ENCODE measurements at places on chromosomes 12 and 14. TPM values are rescaled to one million over a fixed set of nuclear protein-coding genes. Genes with fewer than 3 reads are reported as not detected.

- H3K27ac ChIP-seq = no peak overlapping the region
- H3K4me3 ChIP-seq = no peak overlapping the region
- DNase-seq = no peak
- no peaks in the 10 kb centered on the region for H3K4me1 ChIP-seq
- H3K27me3 ChIP-seq = no peaks in the 10 kb centered on the region
These were observed 706.9 kb upstream of the STXBP6 start for GRCh38 chr14:25756876-25757275.

C14orf39 gene
- total RNA-seq = not detected

DNA sequence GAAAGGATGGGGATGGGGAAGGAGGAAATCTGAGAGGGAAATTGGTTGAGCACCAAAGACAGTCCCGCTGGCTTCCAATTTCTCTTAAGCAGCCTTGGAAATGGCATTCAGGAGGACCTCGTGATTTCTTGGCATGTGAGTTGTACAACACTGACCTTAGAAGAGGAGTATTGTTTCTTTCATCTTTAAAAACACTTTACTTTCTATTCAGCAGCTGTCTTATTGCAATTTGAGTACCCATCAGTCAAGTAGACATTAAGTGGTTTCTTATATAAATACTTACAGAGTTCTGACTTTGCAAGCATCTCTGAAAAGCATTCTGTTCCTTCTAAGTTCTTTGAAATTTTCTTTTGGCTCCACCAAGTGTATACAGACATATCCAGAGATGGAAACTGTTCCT lies 83.2 kb downstream of the LMNTD1 start:
- no peaks in the 10 kb centered on the region for H3K27me3 ChIP-seq

- H3K27me3 ChIP-seq = no peaks in the 10 kb centered on the region
- no peaks in the 10 kb centered on the region for H3K36me3 ChIP-seq
- no peak overlapping the region for H3K4me3 ChIP-seq
- no peaks in the 10 kb centered on the region for H3K4me1 ChIP-seq
- no peak for DNase-seq
These were observed 22.4 kb downstream of the CALM1 start for GRCh38 chr14:90419200-90419599.

DNA sequence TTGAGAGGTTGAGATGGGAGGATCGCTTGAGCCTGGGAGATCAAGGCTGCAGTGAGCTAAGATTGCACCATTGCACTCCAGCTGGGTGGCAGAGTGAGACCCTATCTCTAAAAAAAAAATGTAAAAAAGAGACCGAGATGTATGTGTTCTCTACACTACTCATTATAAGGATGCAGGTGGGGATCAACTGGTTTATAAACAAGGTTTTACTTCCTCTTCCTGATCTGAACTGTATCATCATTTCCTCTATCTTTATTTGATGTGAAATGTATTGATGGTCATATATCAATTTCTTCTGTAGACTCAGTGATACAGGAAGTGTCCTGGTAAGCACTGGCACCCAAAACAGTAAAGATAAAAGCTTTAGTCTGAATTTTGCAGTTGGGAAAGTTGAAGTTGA lies 20.1 kb upstream of the USP44 start:
- no peaks in the 10 kb centered on the region for H3K27me3 ChIP-seq
- no peak overlapping the region for H3K4me3 ChIP-seq
- no peak for DNase-seq

DNA sequence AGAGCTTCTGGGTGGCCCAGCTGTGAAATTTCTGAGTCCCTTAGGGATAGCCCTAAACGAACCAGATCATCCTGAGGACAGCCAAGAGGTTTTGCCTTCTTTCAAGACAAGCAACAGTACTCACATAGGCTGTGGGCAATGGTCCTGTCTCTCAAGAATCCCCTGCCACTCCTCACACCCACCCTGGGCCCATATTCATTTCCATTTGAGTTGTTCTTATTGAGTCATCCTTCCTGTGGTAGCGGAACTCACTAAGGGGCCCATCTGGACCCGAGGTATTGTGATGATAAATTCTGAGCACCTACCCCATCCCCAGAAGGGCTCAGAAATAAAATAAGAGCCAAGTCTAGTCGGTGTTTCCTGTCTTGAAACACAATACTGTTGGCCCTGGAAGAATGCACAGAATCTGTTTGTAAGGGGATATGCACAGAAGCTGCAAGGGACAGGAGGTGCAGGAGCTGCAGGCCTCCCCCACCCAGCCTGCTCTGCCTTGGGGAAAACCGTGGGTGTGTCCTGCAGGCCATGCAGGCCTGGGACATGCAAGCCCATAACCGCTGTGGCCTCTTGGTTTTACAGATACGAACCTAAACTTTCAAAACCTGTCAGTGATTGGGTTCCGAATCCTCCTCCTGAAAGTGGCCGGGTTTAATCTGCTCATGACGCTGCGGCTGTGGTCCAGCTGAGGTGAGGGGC lies 38.9 kb downstream of the DAD1 start:
- no peaks in the 10 kb centered on the region for H3K27me3 ChIP-seq
- peaks cover 31% of the 10 kb centered on the region for H3K4me1 ChIP-seq
- peak overlapping the region; percentile 43 for H3K27ac ChIP-seq
- no peaks in the 10 kb centered on the region for H3K36me3 ChIP-seq

DNA sequence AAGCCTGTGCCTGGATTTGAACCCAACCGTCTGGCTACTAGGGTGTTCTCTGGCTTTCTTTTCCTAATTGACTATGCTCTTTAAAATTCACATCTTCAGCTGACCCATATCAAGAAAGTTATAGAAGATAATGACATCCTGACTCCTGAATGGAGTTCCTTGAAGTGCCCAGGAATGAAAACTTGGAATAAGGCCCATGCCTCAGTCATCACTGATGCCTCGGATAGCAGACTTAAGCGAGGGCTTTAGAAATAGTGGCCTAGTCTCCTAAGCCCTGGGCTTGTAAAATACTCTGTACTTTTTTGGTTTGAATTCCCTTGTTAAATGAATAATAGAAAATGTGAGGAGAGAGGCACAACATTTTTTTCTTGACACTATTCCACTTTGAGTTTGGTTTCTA lies 39.0 kb downstream of the CHST11 start:
- no peak for DNase-seq
- no peak overlapping the region for H3K27ac ChIP-seq
- no peaks in the 10 kb centered on the region for H3K4me1 ChIP-seq
- no peak overlapping the region for H3K4me3 ChIP-seq

CMA1 gene
- not detected for total RNA-seq

GRCh38 chr14:68113343-68113930 lies 293.9 kb downstream of the RAD51B start:
- no peaks in the 10 kb centered on the region for H3K36me3 ChIP-seq
- no peak overlapping the region for H3K4me3 ChIP-seq
- no peaks in the 10 kb centered on the region for H3K4me1 ChIP-seq
- DNase-seq = no peak
- H3K27ac ChIP-seq = no peak overlapping the region

GRCh38 chr14:99916091-99916383 lies 122.8 kb downstream of the EML1 start:
- H3K27me3 ChIP-seq = no peaks in the 10 kb centered on the region
- no peak overlapping the region for H3K27ac ChIP-seq
- H3K4me3 ChIP-seq = no peak overlapping the region
- DNase-seq = no peak
- no peaks in the 10 kb centered on the region for H3K4me1 ChIP-seq

DNA sequence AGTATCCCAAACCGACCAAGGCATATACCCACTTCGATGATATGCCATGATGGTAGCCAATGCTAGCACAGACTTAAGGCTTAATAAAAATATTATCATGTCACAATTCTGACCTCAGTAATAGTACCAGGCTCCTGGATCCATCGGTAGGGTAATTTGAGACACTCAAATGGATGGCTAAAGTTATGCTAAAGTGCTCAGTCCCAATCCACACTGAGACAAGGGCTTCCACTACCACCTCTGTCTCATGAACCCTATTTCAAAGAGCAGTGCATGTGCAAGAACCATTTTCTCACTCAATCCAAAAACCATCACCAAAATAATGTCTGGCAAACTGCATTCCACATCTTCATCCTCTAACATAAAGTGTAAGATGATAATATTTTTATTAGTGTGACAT lies 122.4 kb upstream of the KRR1 start:
- H3K4me1 ChIP-seq = peaks cover 25% of the 10 kb centered on the region
- H3K4me3 ChIP-seq = no peak overlapping the region
- H3K27ac ChIP-seq = peak overlapping the region; percentile 33
- H3K36me3 ChIP-seq = no peaks in the 10 kb centered on the region

DNA sequence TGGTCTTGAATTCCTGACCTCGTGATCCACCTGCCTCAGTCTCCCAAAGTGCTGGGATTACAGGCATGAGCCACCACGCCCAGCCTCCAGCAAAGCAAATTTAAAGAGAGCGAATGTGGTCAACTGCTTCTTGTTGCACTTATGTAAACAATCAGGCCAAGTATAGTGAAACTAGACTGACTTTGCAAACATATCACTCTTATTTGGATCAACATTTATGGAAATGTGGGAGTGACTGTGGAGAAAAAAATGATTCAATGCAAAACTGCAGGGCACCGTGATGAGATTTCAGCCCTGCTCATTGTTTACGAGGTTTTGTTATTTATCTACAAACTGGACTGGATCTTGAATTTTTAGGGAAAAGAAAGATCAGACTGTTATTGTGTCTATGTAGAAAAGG lies 28.1 kb downstream of the TMEM121 start:
- no peak for DNase-seq
- H3K27me3 ChIP-seq = no peaks in the 10 kb centered on the region
- H3K4me1 ChIP-seq = peaks cover 9% of the 10 kb centered on the region
- H3K36me3 ChIP-seq = no peaks in the 10 kb centered on the region

DNA sequence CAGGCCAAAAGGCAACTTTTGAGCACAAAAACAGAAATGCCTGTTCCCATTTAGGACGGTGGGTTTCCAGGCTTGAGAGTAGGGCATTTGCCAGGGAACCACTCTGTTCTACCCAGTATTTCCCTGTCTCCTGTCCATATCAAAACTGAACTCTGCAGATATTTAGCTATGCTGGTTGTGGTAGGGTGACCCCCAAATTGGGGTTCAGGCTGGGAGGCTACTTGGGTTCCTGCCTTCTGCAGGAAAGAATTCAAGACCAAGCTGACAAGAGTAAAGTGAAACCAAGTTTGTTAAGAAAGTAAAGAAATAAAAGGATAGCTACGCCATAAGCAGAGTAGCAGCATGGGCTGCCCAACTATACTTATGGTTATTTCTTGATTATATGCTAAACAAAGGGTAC lies 3.6 kb upstream of the BLTP3B start:
- DNase-seq = no peak
- no peaks in the 10 kb centered on the region for H3K36me3 ChIP-seq
- H3K4me1 ChIP-seq = peaks cover 17% of the 10 kb centered on the region
- no peak overlapping the region for H3K4me3 ChIP-seq
- H3K27ac ChIP-seq = no peak overlapping the region

DNA sequence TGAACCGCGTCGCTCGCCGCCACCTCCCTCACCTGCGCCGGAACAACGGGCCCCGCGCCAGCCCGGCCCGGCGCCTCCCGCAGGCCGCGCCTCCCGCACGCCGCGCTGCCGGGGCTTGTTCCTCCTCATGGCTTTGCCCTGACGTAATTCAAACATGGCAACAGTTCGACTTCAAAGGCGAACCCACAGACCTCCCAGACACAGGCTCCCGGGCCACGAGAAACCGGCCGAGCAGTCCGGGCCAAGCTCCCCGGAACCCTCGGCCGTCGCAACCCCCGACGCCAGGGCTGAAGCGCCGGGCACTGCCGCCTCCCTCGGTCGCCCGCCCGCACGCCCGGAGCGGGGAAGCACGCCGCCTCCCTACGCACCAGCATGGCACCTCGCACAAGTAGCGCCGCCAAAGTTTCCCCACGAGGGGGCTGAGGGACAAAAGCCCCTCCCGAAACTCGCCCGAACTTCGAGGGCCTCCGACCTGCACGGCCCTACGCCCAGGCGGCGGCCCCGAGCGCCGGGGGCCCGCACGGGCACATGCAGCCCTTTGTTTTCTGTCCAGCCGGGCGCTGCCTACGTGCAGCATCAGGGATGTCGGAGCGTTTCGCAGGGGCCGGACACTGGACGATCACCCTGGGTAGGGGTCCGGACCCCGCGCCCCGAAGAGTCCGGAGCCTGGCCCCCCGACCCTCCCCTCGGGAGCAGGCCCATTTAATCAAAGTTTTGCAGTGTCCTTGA lies 1.7 kb downstream of the SINHCAF start:
- H3K4me1 ChIP-seq = peaks cover 48% of the 10 kb centered on the region
- DNase-seq = peak; percentile 88
- peaks cover 4% of the 10 kb centered on the region for H3K36me3 ChIP-seq
- H3K4me3 ChIP-seq = peak overlapping the region; percentile 100
- peak overlapping the region; percentile 65 for H3K27ac ChIP-seq
- no peaks in the 10 kb centered on the region for H3K27me3 ChIP-seq

GRCh38 chr14:79564371-79564770 lies 646.9 kb downstream of the DIO2 start:
- H3K36me3 ChIP-seq = no peaks in the 10 kb centered on the region
- no peaks in the 10 kb centered on the region for H3K4me1 ChIP-seq
- no peak for DNase-seq
- H3K4me3 ChIP-seq = no peak overlapping the region

SSTR1 gene
- total RNA-seq = not detected

DNA sequence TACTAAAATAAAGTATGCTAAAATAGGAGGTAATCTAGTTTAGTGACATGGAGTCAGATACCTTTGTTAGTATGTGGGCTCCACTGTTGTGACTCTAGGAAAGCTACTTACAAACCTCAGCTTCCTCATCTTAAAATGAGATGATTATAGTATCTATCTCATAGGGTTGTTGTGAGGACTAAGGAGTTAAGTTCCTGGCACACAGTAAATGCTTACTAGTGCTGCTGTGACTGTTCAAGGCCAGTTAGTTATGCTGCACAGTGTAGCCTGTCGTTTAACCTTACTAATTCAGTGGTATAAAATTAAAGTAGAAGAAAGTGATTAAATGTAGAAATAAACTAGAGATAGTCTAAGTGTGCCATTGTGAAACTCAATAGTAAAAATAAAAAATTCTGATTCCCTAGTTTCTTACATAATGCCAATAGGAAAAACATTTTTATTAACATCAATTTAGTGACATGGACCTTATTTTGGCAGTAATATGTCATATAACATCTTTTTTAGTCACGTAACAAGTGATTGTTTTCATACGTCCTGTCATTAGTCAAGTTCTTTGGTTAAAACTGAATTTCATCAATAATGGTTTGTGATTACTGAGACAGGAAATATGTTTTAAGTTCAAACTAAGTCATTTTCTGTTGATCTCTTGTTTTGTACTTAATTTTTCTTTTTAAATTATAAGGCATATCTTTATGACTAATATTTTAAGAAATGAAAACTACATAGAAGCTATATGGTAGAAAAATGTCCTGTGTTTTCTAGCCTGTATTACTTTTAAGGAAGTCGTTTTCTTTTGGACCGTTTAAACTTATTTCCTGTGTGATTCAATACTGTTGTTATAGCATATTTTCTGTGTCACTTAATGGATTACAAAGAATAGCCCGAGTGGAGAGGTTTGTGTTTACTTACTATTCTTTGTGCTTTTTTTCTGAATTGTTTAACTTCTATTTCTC lies 74.0 kb downstream of the PCNX1 start:
- H3K4me1 ChIP-seq = peaks cover 9% of the 10 kb centered on the region
- no peak for DNase-seq
- peaks cover 12% of the 10 kb centered on the region for H3K36me3 ChIP-seq
- H3K4me3 ChIP-seq = no peak overlapping the region
- no peak overlapping the region for H3K27ac ChIP-seq
- no peaks in the 10 kb centered on the region for H3K27me3 ChIP-seq

GRCh38 chr12:123572391-123572790 lies 12.0 kb upstream of the TMED2 start:
- no peaks in the 10 kb centered on the region for H3K27me3 ChIP-seq
- H3K36me3 ChIP-seq = no peaks in the 10 kb centered on the region
- peaks cover 3% of the 10 kb centered on the region for H3K4me1 ChIP-seq
- DNase-seq = no peak
